Inflammatory macrophage treated with lipopolysaccharide for 4 hours (primary cell): ENCODE measurements at places on chromosomes 13 and 19.
A peak's percentile ranks its signal among the peaks of the same experiment; 100 is the strongest.

DNA sequence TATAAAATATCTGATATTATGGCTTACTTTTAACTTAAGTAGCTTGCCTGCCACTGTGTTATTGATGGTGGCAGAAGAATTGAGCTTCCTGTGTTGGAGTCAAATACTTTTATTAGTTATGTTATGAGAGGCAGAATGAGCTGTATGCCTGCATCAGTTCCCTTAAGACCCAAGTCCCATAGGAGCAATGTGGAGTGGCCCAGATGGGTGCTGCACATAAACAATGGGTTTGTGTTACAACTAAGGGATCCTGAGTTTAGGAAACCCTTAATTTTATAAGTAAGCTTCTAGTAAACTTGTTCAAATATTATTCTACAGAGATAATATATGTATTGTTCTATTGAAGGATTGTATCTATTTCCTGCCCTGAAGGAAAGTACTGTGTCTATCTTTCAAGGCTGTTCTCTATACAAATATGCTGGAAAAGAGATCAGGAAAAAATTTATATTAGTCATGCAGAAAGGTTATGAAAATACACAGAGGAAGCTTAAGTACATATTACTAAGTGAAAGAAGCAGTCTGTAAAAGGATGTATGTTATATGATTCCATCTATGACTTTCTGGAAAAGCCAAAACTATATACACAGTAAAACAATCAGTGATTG, 2018.0 kb upstream of the PCDH20 start:
- no peak for DNase-seq

- no peak for DNase-seq
Measured at GRCh38 chr19:48624791-48625723, 5.8 kb downstream of the SPHK2 start.

DNA sequence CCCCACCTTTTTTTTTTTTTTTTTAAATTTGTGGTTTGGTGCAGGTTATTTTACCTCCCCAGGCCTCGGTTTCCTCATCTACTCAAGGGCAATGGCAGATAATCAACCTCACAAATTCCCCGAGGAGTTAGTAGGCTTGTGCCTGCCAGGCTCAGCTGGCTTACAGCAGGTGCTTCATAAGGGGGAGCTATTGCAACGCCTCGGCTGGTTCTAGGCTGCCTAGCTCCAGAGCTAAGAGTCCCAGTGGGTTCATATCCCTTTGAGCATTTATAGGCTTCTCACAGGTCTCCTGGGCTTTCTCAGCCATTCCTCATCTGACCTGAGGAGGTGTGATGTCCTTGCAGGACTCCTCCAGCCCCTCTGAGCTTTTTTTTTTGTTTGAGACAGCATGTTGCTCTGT, 10.6 kb downstream of the BCKDHA start:
- DNase-seq, result no peak

DNA sequence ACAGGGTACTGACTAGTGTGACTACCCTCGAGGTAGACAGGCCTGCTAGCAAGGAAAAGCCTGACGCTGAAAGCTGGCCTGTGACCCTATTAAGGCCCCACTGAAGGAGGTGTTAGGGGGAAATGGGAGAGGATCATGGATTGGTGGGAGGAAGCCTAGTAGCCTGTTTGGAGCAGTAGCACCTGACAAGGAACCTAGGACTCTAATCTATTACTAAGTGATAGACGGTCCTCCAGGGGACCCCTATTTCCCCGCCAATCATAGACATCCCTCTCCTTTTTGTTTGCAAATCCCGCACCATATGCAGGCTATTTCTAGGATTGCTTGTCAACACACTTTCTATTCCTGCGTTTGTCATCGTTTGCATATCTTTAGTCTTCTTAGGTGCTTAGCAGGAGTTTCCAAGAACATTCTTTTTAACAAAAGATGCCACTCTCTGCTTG, 1338.8 kb upstream of the MIR17HG start:
- no peak for DNase-seq

GRCh38 chr19:56664511-56664910, 7.0 kb downstream of the ZNF835 start:
- DNase-seq, result no peak

GRCh38 chr13:27372896-27373295, 51.5 kb upstream of the GTF3A start:
- DNase-seq, result no peak

DNA sequence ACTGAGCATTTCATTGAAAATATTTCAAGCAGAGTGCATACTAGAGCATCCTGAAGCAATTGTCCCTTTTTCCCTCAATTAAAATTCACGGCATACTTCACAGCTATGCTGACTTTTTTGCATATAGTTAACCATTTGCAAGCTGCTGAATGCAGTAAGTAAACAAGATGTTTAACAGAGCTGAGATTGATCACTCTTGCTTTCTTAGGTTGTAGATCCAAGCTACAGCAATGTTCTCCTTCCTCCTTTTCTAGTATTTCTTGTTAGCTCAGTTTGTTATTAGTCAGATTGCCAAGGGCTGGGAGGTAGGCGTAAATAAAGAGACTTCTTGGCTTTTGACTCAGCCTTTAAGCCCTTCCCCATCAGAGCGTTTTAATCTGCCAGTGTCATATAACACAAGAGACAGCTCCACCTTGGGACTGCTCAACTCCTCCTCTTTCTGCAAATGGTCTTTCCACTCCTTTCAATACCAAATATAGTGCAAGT, at the start of gene SLITRK6:
SLITRK6 (minus strand) TSS at position 323 of the 486 bp plus-strand sequence. CDS start 2,911 bp downstream, outside the sequence.
- DNase-seq, result no peak

DNA sequence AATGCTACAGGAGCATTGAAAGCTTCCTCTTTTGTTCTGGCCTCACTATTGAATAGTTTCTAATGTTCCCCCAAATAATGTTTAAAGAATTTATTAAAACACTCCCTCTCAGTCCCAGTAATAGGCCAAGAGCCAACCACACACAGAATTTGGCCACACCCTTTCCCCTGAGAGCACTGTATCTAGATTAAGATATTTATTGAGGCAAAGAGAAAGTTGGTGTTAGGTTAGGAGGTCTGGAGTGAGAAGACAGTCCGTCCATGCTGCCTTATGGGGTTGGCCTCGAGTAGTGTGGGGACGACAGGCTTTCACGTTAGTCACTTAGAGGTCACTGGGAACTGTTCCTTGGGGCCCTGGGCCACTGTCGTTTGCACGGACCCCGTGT, 122.9 kb upstream of the RNF113B start:
- no peak for DNase-seq

- no peak for DNase-seq
Measured at GRCh38 chr13:84136582-84136981, 254.3 kb upstream of the SLITRK1 start.

DNA sequence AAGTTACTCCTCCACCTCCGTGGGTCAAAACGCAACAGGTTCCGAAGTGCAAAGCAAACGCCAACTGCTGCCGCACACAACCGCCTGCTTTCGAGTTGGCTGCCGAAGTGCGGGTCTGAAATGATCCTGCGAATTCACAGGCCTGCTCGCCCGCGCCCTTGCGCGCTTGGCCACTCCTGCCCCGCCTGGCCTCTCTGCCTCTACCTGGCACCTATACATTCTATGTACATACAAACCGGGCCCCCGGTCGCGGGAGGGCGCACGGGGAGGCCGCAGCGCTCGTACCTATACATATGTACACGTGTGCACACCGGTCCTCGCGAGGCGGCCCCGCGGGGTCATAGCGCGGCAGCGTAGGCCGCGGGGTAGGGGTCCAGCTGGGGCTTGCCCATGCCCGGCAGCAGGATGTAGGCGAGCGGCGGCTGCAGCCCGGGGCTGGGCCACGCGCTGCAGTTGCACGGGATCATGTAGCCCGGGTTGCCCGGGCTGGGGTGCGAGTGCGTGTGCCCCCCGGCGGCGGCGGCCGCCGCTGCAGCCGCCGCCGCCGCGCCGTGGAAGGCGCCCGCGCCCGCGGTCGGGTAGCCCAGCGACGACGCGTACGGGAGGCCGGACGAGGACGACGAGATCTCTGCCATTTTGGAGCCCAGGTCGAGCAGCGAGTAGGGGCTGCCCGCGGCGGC, 1.3 kb downstream of the SOX21 start:
- DNase-seq, result peak; percentile 3

DNA sequence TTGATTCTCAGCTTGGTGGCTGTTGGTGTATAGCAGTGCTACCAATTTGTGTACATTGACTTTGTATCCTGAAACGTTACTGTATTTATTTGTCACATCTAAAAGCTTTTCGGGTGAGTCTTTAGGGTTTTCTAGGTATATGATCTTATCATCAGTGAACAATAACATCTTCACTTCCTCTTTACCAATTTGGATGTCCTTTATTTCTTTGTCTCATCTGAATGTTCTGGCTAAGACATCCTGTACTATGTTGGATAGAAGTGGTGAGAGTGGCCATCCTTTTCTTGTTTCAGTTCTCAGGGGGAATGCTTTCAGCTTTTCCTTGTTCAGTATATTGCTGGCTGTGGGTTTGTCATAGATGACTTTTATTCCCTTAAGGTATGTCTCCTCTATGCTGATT, 6.0 kb upstream of the ZNF738 start:
- no peak for DNase-seq

GRCh38 chr13:26966701-26967080, 204.9 kb downstream of the USP12 start:
- DNase-seq, result no peak

DNA sequence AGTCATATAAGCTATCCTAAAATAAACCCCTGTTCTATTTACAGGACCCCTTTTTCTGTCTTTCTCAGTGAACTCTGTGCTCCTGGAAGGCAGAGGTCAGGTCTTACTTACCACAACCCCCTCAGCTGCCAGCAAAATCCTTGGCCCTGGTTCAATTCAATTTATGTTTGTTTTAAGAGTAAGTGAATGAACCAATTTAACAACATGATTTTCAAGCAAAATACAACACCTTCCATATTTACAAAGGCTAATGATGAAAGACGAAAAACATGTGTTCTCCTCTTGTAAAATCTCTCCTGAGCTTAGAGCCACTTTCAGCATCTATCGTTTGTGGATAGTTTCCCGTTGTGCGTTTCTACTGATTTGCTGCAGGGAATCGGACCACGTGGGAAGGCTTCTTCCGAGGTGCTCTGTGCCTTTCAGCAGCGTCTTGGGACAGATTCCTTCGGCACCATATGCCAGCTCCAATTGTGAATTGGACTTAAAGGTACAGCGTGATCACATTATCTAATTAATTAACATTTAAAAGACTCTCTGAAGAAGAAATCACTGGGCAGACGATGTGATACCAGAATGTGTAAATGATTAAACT, 411.7 kb downstream of the IRS2 start:
- no peak for DNase-seq

DNA sequence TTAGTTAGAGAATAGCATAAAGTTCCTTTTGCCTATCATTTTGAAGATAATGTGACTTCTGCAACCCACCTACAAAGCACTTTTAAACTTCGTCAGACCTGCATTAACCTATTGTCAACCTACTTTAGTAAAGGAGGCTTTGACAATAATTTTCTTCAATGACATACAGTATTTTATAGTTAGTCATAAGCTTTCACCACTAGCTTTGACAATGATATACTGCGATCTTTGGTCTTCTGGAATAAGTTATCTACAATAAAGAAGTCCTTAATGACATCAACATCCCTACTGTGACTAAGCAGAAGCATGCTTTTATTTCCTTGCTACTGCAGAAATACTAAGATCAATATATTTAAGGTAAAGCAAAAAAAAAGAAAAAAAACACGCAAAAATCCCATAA, 9.5 kb downstream of the PCDH17 start:
- no peak for DNase-seq

GRCh38 chr19:52229524-52229923, 39.7 kb downstream of the PPP2R1A start:
- DNase-seq, result no peak

DNA sequence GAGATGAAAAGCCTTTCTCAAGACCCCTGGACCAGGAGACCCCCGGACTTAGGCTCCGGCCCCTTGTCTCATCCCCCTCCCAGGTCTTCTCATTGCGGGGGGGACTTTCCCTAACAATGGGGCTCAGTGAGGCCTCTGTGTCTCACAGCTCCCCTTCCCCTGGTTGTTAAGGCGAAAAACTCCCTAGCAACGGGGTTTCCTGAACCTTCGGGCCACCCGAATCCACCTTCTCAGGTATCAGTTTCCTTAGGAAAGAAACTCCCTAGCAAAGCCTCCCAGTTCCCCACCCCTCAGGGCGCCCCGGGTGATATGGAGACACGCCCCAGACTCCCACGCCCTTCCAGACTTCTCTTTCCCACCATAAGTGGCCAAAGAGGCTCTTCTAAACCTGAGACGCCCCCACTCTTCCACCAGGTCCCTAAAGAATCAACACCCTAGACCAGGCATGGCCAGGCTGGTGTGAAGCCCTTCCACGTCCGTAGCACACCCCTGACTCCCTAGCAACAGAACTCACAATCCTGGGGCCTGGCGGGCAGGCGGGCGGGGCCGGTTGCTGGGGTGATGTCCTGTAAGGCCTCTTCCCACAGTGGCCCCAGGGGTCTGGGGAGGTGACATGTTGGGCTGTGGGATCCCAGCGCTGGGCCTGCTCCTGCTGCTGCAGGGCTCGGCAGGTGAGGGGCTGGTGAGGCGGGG, at the start of gene TMEM190:
TMEM190 (plus strand) TSS at position 586 of the 693 bp plus-strand sequence; CDS start at position 614, 28 bp downstream.
- DNase-seq, result no peak

- no peak for DNase-seq
Measured at GRCh38 chr13:65679240-65679639, 1550.9 kb downstream of the PCDH9 start.

DNA sequence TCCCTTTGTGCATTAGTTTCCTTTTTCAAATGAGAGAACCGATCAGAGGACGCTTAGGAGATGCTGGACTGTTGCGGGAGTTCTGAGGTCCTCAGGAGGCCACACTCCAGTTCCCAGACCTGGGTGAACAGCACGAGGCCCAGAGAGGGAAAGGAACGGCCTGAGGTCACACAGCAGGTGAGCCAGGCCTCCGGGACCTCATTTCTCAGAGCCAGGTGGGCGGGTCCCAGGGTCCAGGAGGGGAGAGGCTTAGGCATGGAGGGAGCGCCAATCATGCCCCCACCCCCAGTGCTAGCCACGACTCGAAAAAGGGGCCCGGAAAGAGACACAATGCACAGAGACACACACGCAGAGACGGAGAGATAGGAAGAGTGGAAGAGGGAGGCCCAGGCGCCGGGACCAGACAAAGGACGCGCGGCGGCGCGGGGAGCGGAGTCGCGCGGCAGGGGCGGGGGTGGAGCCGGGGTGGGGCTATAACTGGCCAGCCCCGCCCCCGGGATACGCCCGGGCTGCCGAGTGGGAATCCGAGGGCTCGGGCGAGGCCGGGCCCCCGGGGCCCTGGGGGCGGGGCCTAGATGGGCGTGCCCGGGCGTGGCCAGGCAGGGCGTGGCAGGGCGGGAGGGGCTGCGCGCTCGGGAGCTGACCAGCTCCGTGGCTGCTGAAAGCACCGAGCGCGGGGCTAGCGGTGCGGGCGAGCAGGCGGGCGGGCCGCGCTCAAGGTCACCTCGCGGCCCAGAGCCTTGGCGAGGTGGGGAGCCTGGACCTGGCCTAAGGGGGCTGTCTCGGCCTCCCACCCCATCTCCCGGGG, 1.6 kb downstream of the ELAVL3 start:
- DNase-seq, result peak; percentile 51

- DNase-seq, result no peak
Measured at GRCh38 chr19:11168568-11168967, 13.0 kb upstream of the SPC24 start.
